Stimulated activated CD4-positive, alpha-beta T cell treated with anti-CD3 and anti-CD28 coated beads, Interleukin-1b, Interleukin-23, amount 100 ng/mL, for 1 hour (primary cell): ENCODE measurements at places on chromosomes 2 and 18.

- DNase-seq: no peak
Observed at GRCh38 chr2:86138736-86139625, 32.9 kb downstream of the PTCD3 start.

DNA sequence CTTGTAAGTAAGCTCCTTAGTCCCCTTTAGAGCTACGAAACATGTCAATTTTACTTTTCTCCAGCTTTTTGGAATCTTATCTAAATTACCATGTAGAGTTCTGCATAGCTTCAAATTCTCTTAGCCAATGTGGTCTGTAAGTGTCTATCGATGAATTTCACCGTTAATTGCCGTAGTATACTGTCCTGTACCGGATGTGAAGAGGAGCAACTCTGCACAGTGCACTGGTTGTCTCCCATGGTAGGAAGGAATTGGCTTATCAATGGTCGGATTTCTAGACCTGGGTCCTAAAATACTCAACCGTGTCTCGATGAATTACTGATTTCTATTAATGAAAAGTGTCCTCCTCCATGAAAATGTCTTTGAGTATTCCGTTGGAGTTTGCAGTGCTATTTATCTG, 1.9 kb downstream of the NOP58 start:
- DNase-seq: no peak

GRCh38 chr2:96894151-96894531, 24.3 kb upstream of the SEMA4C start:
- DNase-seq: no peak

DNA sequence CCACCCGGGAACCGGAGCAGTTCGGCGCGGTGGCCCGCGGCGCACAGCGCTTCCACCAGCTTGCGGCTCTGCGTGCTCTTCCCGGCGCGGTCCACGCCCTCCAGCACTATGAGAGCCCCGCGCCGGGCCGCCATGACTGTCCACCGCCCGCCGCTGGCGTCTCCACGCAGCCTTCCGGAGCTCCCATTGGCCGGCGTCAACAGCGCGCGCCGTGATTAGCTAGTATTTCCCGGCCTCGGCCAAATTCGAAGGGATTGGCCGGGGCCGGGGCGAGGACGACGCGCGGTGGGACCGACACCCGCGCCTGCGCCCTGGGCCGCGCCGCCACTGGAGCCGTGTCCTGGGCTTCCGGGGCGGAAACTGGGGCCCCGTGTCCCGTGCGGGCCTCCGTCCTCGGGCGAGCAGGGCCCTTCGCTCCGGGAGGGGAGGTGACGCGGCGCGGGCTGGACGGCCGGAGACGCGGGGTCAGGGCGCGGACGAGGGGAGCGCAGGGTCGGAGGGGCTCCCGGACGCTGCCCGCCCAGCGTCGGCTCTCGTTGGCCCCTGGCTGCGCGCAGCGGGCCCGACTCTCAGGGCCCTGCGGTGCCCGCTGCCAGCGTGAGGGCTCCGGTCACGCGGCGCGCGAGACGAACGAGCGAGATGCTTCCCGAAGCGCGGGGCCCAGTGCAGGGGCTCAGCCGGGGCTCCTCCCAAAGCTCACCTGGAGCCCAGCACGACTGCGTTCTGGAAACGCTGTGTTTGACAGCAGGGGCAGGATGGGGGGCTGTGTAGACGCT, at the start of gene DTYMK:
Gene DTYMK (minus strand): TSS at position 166 of the 776 bp plus-strand sequence. CDS start 32 bp downstream, at position 134.
- DNase-seq: peak; percentile 85

GRCh38 chr2:216932863-216933548, 73.1 kb upstream of the TNP1 start:
- DNase-seq: no peak

GRCh38 chr2:47520825-47521665, 118.1 kb downstream of the MSH2 start:
- peak; percentile 50 for DNase-seq

GRCh38 chr2:199460846-199461710, 3.3 kb upstream of the SATB2 start:
- no peak for DNase-seq

- DNase-seq: no peak
Observed at GRCh38 chr2:1593371-1594122, 150.8 kb downstream of the PXDN start.

- no peak for DNase-seq
Observed at GRCh38 chr2:55843096-55843993, 80.2 kb downstream of the EFEMP1 start.

DNA sequence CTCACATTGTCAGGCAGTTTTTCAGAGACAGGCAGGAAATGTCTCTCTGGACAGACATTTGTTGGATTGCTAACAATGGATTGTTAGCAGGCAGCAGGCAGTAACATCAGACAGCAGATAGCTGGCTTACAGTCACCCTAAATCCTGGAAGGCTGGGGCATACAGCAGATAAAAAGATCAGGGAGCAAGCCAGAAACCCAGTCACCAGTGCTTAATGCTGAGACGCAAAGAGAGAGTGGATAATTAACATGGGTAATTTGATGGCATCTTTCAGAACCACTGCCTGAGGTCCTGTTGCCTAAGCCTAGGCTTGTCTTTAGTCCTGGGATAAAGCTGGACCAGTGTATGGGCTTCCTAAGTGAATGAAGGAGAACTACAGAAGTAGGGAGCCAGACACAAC, 22.4 kb downstream of the MC4R start:
- no peak for DNase-seq

DNA sequence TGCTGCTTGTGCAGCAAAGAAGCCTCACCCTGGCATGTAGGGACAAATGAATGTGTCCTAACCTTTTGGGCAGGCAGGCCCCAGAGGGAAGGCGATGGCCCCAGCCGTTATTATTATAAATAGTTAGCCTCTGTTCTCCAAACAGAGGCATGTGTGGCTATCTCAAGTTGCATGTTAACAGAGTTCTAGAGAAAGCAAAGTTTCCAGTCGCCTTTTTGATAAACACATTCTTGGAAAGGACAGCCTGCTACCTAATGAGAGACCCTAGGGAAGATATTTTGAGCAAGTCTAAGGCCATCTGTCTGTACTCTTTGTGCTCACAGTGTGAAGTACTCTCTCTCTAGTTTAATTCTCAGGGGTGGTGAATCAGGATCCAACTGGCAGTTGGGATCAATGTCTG, 97.4 kb upstream of the FHL2 start:
- DNase-seq: no peak

DNA sequence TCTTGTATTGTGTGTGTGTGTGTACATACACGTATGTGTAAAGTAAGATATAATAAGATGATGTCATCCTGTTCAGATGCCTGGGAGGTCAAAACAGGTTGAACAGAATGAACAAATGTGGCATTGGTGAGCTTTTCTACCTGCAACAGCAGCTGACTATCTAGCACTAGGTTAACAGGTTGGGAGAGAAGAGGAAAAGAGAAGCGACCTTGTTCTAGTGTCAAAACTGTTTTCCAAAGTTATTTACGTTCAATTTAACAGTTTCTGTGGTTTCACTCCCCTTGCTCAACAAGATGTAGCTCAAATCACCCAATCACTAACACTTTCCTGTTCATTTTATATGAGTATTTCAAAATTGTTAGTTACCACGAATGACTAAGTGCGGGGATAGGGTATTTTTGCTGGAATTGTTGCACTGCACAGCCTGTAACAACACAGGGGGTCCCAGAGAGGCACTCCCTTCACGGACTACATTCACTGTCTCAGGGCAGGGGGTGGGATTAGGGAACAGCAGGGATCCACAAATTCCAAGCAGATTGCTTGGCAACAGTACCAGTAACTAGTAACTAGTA, 67.5 kb upstream of the DTNB start:
- no peak for DNase-seq

DNA sequence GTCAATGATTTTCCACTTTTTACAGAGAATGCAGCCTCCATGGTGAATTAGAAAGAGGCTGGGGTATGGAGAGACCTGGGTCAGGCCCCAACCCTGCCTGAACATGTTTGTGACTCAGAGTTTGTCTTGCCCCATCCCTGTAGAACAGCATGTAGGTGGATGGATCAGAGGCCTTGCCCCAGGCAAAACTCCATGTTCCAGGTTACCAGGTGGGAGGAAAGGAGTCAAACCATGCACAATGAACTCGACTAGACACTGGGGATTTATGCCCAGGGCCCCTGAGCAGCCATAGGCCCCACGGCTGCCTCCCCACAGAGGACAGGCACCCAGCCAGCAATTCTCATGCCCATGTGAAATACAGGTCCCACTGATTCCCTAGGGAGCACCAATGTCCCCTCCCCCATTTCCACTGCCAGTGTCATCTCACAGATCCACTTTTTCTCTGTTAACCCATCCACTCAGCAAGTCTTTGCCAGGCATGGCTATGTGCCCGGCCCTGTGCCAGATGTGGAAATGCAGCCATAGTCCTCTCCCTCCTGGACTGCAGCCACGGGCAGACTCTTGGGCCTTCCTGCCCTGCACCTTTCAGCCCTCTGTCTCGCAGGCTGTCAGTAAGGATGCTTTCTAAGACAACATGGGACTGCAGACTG, 737.8 kb upstream of the HS6ST1 start:
- no peak for DNase-seq

DNA sequence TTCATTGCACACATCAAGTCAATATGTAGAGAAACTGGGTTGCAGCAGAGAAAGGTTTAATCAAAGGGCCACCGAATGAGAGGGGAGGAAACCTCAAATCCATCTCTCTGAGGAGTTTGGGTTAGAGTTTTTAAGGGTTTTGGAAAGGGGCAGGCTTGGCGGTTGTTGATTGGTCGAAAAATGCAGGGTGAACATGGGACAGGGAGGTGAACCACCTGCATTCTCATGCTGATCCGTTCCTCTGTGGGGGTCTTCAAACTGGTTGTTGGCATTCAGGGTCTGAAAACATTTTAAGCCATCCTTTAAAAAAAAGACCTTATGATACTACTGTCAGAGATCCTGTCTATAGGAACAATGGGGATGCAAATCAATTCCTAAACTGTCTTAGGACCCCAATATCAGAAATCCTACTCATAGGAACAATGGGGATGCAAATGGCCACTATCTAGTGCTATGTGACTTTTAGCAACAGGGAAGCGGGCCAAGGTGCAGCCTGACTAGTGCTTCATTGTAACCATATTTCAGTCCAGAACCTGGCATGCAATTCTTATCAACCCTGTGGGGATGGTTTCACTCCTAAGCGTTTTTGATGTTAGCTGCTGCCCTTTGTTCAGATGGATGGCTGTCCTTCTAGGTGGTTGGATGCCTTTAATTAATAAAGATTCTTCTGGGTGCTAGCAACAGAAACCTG, 120.1 kb upstream of the MGAT5 start:
- no peak for DNase-seq

DNA sequence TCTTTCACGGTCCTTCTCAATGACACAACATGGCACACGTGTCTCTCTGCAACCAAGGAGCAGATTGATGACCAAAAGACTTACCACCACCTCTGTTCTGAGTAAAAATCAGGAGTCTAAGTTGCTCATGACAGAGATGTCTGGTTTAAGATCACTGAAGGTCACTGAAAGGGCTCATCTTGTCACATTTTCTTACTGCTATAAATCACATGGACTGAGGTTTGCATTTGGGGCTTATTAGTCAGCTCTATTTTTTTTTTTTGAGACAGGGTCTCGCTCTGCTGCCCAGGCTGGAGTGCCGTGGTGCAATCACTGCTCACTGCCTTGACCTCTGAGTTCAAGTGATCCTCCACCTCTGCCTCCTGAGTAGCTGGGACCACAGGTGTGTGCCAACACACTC, 19.4 kb downstream of the CFLAR start:
- no peak for DNase-seq

DNA sequence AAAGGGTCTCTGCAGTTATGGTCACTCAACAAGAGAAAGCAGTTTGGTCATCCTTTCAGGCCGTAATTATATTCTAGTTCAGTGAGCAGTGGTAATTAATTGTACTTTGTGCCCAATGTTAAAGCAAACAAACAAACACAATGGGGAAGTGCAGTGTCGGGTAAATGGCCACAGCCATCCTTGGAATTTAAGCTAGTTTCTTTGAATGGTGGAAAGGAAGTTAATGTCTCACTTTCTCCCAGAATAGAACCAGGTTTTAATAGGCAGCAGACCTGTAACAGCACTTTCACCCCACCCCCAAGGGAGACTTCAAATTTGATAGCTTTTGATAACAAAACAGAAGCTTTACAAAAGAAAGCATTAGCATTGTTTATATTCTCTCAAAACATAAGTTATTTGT, 20.0 kb upstream of the ITGAV start:
- no peak for DNase-seq

- DNase-seq: no peak
Observed at GRCh38 chr2:145106293-145106692, 586.4 kb upstream of the ZEB2 start.

DNA sequence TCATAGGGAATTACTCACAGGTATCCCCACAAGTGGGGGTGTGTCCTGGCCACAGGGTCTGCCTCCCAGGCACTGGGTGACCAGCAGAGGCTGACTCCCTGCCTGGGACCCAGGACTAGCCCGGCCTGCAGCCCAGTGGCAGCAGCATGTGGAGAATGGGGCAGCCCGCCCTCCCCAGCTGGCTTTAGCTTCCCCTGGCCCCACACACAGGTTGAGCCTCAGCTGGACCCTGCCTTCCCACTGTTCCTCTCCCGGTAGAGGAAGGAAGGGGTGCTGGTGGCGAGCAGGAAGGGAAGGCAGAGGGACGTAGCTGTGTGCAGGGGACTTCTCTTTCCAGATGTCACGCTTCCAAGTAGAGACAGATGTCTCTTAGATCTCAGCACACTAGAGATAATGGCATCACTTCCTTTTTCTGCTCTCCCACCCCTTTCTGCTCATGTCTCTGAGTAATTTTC, 51.4 kb downstream of the EMILIN2 start:
- DNase-seq: no peak

DNA sequence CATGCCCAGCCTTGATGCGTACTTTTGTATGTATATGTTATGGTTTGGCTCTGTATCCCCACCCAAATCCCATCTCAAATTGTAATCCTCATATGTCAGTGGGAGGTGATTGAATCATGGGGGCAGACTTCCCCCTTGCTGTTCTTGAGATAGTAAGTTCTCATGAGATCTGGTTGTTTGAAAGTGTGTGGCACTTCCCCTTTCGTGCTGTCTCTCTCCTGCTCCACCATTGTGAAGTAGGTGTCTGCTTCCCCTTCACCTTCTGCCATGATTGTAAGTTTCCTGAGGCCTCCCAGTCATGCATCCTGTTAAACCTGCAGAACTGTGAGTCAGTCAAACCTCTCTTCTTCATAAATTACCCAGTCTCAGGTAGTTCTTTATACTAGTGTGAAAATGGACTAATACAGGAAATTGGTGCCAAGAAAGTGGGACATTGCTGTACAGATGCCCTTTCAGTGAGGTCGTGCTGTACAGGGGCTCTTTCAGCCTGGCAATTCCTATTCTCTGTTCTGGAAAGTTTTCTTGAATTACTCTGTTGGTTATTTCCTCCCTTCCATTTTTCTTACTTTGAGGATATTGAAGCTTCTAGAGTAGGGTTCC, 38.2 kb downstream of the KCMF1 start:
- no peak for DNase-seq

- DNase-seq: no peak
Observed at GRCh38 chr2:218743068-218743467, 32.4 kb downstream of the TTLL4 start.

GRCh38 chr2:98519156-98519555, 74.5 kb downstream of the INPP4A start:
- no peak for DNase-seq

- no peak for DNase-seq
Observed at GRCh38 chr18:45167631-45168280, 447.5 kb upstream of the SLC14A2 start.

- no peak for DNase-seq
Observed at GRCh38 chr18:56541793-56542192, 96.6 kb downstream of the TXNL1 start.

GRCh38 chr2:116487336-116487735, 1327.2 kb upstream of the DDX18 start:
- no peak for DNase-seq
